ENCODE measurements at places on chromosomes 7 and 10.

DNA sequence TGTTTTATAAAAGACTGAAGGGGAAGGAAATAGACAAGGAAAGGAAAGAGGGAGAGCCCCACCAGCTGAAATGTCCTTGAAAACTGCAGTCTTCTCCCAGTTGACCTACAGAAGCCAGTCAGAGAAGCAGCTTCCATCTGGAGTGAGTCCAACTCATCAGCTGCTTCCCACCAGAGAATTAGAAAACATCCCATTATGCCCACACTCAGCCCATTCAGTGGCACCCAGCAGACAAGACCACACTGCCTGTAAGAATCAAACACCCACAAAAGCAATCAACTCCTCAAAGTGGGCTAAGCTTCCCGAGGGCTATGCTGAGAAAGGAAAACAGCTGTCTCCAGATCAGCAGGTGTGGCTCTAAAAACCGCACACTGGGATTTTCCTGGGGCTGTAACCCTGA, 29.6 kb upstream of the TMEM213 start:
- no peak for DNase-seq

DNA sequence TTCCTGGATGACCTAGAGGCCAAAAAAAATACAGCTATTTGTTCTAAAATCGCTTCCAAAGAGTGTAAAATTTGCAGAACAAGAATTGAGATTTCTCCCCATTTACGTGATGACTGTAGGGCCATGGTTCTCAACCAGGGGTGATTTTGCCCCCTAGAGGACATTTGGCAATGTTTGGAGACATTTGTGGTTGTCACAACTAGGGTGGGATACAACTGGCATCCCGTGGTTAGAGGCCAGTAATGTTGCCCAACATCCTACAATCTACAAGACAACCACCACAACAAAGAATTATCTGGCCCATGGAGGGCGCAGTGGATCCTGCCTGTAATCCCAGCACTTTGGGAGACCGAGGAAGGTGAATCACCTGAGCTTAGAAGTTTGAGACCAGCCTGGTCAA, 22.8 kb upstream of the MALSU1 start:
- no peak for DNase-seq

DNA sequence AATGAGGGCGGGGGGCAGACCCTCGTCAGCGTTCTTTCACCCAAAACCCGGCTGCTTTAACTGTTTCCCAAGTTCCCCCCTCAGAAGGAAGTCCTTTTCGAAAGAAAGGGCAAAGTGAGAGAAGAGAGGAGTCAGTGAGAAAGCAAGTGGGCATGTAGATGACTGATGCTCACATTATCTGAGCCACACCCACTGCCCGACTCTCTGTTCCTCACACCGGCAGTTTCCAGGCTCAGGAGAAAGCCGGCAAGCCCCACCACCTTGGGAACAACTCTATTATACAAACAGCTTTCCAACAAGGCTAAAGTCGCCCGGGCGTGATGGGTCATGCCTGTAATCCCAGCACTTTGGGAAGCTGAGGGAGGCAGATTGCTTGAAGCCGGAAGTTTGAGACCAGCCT, 23.1 kb downstream of the RCC1L start:
- no peak for DNase-seq

DNA sequence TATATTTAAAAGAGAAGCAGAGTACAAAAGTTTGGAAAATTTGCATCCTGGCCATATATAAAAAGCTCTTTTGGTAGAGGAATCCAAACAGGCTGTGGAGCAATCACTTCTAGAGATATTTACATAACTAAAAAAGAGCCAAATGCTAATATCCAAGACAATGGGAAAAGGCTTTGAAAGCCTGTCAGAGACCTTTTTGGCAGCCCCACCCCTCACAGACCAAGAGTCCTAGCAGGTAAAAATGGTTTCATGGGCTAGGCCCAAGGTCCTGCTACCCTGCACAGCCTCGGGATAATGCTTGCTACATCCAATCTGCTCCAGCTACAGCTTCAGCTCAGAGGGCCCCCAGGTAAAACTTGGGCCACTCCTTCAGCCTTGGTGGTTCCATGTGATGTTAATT, 430.2 kb upstream of the KCND2 start:
- no peak for DNase-seq

- DNase-seq = peak; percentile 42
Observed at GRCh38 chr7:37765872-37766525, 82.4 kb upstream of the NME8 start.

DNA sequence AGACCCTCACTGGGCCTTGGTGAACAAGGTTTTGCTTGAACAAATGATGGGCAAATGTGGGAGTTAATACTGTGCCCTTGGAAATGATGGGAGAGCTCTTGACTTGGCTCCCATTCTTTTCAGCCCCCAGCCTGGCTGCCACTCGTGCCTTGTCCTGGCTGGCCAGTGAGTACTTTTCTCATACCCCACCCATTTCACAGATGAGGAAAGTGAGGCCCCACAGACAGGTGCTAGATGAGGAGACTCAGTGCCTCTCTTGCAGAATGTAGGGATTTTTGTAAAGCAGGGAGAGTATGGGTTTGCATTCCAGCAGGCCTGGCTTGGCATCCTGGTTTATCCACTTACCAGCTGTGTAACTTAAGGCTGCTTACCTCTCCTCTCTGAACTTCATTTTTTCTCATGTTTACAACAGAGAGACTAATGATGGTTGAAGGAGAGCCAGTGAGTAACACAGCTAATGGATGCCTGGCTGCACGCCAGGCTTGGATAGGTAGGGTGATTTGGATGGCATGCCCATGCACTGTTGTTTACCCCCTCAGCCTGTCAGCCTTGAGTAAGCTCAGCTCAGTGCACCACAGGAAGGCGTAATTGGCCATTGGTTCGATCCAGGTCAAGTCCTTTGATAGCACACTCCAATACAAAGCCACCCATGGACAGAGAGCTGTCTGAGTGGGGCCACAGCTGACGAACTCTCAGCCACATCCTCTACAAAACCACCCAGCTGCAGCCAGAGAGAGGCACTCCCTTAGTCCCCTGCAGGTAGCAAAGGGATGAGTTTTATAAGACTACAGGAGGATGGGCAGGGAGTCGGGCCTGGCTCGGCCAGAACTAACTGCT, 436.8 kb downstream of the RPS24 start:
- no peak for DNase-seq

DNA sequence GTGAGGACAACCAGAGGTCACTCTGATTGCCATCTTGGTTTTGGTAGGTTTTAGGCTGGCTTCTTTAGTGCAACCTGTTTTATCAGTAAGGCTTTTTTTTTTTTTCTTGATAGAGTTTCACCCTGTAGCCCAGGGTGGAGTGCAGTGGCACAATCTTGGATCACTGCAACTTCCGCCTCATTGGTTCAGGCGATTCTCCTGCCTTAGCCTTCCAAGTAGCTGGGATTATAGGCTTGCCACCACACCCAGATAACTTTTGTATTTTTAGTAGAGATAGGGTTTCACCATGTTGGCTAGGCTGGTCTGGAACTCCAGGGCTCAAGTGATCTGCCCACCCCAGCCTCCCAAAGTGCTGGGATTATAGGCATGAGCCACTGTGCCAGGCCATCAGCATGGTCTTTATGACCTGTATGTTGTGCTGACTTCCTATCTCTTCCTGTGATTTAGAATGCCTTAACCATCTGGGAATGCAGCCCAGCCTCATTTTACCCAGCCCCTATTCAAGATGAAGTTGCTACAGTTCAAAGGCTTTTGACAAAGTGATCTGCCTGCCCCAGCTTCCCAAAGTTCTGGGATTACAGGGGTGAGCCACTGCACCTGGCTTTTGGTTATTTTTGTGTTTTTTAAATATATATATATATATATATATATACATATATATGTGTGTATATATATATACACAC, 7.0 kb upstream of the ZNF425 start:
- no peak for DNase-seq

GRCh38 chr7:143846692-143847091, 55.3 kb downstream of the TCAF1 start:
- DNase-seq = no peak

- no peak for DNase-seq
Observed at GRCh38 chr10:93261089-93261488, 187.4 kb downstream of the CYP26A1 start.

DNA sequence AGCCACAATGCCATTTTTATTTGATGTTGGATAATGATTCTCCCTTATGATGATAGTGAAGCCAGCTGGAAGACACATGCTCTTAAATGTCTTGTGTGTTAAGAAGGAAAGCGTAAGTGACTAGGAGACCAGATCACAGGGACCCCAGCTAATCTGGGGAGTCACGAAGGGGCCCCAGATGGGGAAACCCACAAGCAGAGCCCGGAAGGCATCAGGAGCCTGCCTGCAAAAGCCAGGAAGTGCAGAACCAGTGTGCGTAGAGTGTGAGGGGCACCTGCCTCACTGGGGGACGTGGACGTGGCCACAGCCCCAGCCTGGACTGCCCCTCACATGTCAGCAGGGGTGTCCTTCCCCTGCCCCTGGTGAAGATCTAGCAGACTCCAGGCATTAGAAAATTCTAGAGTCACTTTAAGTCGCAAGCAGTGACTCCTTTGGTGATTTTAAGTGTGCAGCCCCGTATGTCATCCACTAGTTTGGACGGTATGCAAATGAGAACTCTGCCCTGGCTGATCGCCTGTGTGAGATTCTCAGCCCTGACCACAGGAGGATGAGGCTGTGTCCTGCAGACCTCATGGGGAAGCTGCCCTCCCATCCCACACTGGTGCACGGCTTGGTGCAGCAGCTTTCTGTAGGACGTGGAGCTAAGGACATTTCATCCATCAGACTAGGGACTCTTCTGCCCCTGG, 243.0 kb downstream of the WDR37 start:
- DNase-seq = no peak

- DNase-seq = no peak
Observed at GRCh38 chr10:113057948-113058522, 108.0 kb downstream of the TCF7L2 start.

DNA sequence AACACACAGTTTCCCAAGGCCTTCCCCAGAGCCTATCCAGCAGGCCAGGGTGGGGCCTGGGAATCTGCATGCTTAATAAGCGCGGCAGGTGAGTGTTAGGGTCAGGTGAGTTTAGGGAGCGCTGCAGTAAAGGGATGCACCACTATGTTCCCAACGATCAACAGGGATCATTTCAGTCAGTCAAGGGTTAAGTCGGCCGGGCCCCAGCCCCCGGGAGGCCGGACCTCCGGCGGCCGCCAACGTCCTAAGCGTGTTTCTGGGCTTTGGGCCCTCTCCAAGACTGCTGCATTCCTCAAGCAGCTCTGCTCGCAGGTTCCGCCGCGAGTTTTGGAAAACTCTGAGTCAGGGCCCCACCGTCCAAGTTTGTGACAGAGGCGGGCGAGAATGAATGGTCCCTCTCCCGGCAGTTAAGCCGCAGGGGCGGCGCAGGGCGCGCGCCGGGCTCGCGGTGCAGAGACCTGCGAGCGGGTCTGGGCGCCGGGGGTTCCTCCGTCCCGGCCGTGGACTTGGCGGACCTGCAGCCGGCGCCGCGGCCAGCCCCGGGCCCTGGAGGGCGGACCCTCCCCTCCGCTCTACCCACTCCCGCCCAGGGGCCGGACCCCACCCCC, 81.6 kb downstream of the ARHGAP22 start:
- no peak for DNase-seq

- DNase-seq = no peak
Observed at GRCh38 chr10:70651661-70652060, 20.6 kb upstream of the ADAMTS14 start.

DNA sequence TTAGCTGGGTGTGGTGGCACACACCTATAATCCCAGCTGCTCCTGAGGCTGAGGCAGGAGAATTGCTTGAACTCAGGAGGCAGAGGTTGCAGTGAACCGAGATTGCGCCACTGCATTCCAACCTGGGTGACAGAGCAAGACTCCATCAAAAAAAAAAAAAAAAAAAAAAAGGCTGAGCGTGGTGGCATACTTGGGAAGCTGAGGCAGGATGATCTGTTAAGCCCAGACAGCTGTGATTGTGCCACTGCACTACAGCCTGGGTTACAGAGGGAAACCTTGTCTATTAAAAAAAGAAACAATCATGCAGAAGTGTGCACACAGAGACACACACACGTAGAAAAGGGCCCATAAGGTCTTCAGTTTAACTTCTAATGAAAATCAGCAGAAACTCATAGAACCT, 150.6 kb downstream of the TPST1 start:
- no peak for DNase-seq

DNA sequence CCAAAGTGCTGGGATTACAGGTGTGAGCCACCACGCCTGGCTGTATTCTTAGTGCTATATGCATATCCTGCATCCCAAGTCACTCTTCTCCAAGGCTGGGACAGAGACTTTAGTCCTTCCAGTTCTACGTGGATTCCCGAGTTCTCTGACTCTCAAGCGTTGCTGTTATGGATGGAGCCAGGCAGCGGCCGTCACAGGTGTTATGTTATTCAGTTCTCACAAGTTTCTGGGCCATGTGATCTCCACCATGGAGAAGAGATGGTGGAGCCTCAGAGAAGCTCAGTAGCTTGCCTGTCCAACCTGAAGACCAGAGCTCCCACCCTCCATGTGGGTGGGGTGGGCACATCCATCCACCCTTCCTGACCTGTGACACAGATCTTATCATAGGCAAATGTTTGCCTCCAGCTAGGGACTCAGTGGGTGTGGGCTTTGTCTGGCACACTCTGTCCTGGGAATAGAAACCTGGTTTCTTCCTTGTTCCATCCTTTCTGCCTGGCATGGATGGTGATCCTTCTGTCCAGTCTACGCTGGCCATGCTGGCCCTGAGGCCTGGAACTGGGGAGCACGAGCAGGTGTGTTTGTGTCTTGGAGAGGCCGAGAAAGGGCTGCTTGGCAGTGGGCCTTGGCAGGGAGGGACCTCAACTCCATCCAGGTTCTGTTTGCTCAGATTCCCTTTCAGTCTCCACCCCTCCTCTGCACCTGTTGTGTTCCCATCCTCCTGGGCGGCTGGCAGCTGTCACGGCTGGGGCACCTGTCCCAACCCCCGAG, 55.3 kb downstream of the NEURL1 start:
- no peak for DNase-seq

DNA sequence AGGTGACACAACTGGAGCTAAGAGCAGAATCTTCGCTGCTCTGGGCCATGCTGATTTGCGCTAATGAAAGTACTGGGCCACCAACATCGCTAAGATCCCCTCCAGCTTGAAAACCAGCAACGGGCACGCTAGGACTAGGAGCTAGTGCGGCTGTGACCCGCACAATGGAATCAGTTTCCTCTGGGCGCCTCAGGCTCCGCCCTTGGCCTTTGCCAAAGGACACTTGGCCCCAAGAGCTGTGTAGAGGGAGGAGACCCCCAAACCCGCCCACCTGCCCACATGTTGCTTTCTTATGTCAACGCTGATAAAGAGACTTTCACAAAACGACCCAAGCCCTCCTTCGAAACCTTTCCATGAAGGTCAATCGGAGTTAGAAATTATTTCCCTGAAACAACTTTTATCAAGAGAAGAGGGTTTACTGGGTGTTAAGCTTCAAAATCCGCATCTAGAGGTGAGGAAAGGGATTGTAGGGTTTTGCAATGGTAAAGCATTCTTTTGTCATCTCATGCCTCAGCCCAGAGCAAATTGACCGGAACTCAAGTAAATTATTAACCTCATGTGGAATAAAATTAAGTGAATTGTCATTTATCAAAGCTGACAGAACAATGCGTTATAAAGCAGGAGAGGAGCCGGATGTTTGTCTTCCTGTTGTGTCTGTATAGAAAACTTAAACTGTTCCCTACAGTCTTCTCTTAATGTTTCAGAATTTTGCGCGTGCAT, 9.4 kb downstream of the ABCB5 start:
- no peak for DNase-seq

Measured in GM12864 (cell line).